ENCODE measurements at places on chromosomes 16 and 17. TPM values are rescaled to one million over a fixed set of nuclear protein-coding genes. Genes with fewer than 3 reads are reported as not detected.

The OR2C1 gene
- 0.55 TPM for total RNA-seq

The KLHL10 gene
- total RNA-seq, result 0.11 TPM

The CBX4 gene
- total RNA-seq, result 16.2 TPM

The ACE gene
- total RNA-seq, result 6.3 TPM

The RNF222 gene
- total RNA-seq, result not detected

The ADAM11 gene
- total RNA-seq, result 16.3 TPM

The RTN4RL1 gene
- 11.6 TPM for total RNA-seq

The PYDC1 gene
- not detected for total RNA-seq

The NKD1 gene
- 33.8 TPM for total RNA-seq

The SEZ6L2 gene
- 32.7 TPM for total RNA-seq

The DPEP3 gene
- not detected for total RNA-seq

The MYH3 gene
- 3.3 TPM for total RNA-seq

The ITGA2B gene
- 5.6 TPM for total RNA-seq

The PLA2G10 gene
- not detected for total RNA-seq

The TMIGD1 gene
- total RNA-seq, result not detected

The SDR42E1 gene
- 0.79 TPM for total RNA-seq
